Brain pericyte (primary cell): ENCODE measurements at places on chromosomes 1 and 21.

- DNase-seq: no peak
These were observed 7.1 kb upstream of the NSUN4 start for GRCh38 chr1:46333300-46334029.

- no peak for DNase-seq
These were observed 11.6 kb downstream of the PEF1 start for GRCh38 chr1:31633117-31633516.

GRCh38 chr1:3914911-3915310 lies 14.8 kb upstream of the C1orf174 start:
- no peak for DNase-seq

DNA sequence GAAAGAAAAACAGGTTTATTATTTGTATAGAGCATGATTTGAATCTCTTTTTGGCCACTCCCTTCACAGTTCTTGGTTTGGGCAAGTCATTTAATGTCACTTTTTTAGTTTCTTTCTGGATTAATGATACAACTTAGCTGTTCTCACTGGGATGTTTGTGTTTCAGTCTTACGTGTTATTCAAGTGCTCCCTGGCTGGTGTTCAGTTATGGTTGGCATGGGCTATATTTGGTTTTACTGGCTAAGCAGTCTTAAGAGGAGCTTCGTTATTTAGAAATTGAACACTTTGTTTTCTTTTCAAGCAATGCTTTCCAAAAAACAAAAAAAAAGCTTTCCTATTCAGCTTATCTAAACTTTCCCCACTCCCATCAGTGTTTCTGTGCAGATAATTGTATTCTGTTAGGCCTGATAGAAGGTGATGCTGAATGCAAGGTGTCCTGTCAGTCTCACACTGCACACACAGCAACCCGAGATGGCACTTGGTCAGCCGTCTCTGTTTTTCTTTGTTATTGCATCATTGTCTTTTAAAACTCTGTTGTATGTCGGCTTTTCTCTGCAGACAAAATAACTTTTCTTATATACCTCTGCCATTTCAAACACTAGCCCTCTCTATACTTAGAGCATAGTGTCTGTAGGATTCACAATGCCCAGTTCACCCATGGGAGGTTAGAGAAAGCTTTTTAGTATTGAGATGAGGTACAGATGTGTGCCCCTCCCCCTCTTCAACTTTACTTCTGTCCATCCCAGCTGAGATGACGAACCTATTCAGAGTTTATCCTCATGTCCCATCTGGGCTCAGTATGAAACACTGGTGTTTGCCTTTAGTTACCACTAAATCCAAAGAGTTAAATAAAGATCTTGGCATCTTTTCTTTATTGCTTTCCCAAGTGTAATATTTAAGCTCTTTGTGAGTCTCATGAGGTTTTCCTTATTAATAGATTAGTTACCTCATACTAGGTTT lies 80.2 kb downstream of the VPS13D start:
- peak; percentile 82 for DNase-seq

DNA sequence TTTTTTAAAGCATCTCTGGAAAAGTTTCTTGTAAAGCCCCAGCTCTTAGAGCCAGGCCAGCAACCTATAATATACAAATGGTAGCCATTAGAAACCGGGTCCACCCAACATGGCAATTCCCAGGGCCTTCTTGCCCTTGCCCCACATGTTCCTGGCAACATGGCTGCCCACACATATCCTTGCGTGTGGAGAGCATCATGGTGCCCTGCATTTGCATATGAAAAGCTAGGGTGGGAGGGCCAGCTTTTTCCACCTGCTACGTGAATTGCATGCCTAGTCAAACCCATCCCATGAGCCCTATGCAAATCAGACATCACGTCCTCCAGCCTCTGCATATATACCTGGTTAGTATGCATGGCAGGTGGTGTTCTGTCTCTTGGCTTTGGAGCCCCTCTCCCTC lies 88.2 kb downstream of the RABGAP1L start:
- no peak for DNase-seq

DNA sequence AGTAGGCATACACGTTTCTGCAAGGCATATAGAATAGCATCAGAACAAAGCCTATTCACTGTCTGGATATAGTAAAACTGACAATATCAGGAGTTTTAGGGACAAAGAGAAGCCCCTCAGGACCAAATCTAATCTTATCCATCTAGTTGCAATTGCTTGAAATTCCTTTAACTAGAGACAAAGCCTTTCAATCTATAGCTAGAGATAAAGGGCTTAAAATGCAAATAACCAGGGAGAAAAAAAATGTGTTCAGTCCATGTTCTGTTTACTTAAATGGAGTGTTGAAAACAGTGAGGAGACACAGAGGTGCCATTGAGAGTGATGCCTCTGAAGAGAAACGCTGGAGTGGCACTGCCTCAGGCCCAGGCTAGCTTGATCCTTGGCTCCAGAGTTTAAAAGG lies 286.1 kb downstream of the DPYD start:
- DNase-seq: no peak

GRCh38 chr1:8462371-8462892 lies 144.5 kb downstream of the SLC45A1 start:
- DNase-seq: no peak

GRCh38 chr21:41065539-41065938 lies 102.4 kb upstream of the BACE2 start:
- DNase-seq: no peak

- no peak for DNase-seq
These were observed 448 bp downstream of the G0S2 start for GRCh38 chr1:209675565-209676154.

DNA sequence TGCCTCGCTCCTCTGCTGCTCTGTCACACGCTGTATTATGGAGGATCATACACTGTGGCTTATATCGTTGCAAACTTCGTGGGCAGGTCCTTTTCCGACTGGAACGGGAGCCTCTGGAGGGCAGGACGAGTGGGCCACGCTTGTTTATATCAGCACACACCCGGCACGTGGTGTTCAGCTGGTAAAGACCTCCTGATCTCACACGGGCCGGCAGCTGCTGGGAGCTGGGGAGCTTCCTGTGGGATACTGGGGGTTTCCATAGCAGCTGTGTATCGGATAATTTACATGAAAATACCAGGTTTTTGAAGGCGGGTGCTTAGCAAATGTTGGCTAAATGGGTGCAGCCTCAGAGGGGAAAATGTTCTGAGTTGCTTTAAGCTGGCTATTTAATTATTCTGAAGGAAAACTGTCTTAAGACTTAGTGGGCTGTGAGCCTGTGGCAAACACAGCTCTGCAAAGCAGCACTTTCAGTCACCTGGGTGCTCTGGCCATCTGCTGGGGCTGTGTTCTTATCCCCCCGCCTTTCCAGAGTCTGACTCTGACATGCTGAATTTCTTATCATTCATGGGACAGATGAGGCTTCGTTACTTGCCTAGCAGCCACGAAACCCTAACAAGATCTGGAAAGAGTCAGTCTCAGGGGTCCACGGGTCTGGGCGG lies 103.6 kb upstream of the GCLM start:
- no peak for DNase-seq

- DNase-seq: peak; percentile 37
These were observed 69.2 kb downstream of the MORN1 start for GRCh38 chr1:2322065-2322571.

DNA sequence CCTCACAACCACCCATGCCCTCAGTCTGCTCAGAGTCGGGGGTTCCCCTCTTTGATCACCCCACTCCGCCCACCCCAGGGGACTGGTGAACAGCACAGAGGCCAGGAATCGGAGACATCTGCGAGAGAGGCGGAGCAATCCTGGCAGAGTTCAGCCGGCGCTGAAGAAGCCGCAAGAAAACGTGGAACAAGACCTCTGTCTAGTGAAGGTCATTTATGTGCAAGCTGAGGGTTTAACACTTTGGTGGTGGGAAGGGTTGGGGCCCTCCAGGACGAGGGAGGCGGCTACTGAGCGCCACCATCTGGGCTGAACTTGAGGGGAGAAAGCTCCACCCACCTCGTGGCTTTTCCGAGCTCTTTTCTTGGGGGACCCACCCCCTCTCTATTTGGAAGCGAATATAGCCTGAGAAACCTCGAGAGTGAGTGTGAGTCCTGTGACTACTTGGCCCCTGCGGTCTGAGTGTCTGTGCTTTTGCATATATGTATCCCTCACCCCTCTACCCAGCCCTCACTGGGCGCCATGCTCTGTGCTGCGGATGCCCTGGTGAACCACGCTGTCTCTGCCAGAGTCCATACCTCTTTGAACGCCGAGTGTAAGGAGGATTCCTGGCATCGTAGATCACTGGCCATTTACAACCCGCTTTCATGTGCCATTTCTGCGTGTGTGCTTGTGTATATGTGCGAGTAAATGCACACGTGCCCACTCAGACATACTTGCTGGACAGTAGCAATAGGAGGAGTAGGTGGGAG lies 1.2 kb upstream of the EPHA10 start:
- DNase-seq: no peak

- no peak for DNase-seq
These were observed 307.9 kb upstream of the PRMT6 start for GRCh38 chr1:106748606-106749005.

- DNase-seq: no peak
These were observed 3.4 kb upstream of the ROR1 start for GRCh38 chr1:63770381-63770780.

- DNase-seq: no peak
These were observed 34.4 kb downstream of the C21orf91 start for GRCh38 chr21:17784604-17785402.
